ENCODE measurements at places on chromosomes 4 and X.

DNA sequence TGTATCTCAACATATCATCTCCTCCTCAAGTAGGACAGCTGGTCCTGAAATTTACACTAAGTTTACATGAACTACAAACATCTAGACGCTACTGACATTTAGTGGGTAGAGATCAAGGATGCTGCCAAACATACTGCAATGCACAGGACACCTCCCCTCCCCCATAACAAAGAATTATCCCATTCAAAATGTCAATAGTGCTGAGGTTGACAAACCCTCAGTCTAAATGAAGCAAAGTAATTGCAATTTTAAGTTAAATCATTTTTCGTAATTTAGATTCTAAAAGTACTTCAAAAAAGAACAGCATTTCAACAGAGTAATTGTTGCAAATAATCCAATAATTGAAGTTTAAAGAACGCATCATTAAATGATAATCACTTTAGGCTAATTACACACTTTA lies 1.2 kb downstream of the PRMT9 start:
- DNase-seq: no peak

GRCh38 chrX:69143530-69143929 lies 21.7 kb downstream of the PJA1 start:
- DNase-seq: no peak

DNA sequence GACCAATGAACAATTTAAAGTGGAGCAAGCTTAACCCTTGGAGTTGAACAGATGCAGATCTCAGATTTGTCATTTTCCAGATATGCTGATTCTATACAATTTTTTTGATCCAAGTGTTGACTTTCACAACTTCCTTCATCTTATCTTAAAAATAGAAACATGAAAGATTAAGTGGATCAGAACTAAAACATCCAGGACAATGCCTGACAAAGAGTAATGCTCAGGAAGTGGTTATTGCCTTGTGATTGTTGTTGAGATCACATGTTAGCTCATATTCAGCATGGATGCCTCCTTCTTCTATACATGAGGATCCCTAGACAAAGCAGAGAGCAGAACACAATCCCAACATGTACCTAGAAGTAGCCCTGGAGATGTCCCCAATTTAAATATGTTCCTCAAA lies 160.9 kb downstream of the PPARGC1A start:
- no peak for DNase-seq

- no peak for DNase-seq
Measured at GRCh38 chrX:150574559-150575418, 6.4 kb downstream of the MTM1 start.

DNA sequence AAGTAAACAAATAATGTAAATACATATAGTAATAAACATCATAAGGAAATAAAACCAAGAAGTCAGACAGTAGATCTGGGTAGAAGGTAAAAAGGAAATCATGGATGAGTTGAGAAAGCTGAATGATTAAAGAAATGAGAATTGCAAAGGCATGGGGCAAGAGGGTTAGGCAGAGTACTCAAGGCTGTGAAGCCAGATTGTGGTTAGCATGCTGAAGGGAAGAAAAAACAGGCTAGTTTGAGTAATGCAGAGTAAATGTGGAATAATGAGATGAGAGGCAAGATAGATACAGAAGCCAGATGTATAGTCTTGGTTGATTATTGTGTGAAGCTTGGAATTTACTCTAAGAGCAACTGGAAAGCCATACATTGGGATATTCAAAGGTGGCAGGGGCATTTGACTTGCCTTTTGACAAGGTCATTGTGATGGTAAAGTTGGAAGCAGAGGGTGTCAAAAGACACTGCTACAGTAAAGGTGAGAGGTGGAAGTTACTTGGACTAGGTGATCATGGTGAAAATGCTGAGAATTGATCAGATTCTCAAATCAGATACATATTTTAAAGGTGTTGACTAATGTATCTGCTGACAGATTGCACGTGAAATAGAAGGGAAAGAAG lies 307.0 kb downstream of the FSTL5 start:
- no peak for DNase-seq

- no peak for DNase-seq
Measured at GRCh38 chrX:51975811-51976210, 82.4 kb downstream of the MAGED1 start.

GRCh38 chr4:82610041-82610440 lies 48.3 kb upstream of the TMEM150C start:
- DNase-seq: no peak

DNA sequence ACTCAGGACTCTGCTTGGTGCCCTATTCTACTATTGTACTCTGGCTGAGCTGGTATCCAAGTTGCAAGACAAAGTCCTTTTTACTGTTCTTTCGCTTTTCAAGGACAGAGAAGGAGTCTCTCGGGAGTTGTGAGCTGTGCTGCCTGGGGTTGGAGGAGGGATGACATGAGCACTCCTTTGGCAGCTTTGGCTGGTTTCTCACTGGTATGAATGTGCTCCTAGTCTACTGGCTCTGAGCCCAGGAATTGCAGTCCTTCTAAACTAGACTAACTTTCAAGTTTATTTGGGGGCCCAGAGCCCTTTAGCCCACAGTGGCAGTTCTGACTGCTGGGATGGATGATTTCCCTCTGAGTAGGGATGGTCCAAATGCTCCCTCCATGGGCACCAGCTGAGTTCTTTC lies 997.1 kb downstream of the RAB28 start:
- DNase-seq: no peak

DNA sequence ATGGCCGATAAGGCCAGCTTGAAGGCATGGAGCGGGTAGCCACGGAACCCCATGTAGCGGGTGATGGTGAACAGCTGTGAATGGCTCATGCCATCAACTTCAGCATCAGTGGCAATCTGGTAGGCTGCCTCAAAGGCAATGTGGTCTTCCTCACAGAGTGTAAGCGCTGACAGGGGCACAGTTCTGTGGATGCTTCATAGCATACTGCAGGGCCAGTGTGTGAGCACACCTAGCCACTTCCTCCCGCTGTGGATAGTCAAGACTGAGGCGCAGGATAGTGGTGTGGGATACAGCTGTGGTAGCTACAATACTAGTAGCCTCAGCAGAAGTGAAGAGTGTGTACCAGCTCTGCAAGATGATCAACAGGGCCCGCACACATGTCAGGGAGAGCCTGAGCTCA lies 40.5 kb downstream of the C4orf33 start:
- no peak for DNase-seq

- no peak for DNase-seq
Measured at GRCh38 chr4:168129802-168130201, 37.5 kb downstream of the ANXA10 start.
